ENCODE measurements at places on chromosomes 13 and 19. TPM values are rescaled to one million over a fixed set of nuclear protein-coding genes. Genes with fewer than 3 reads are reported as not detected.

KLK2 gene
- not detected for total RNA-seq

ASF1B gene
- total RNA-seq, result 1.3 TPM

WASF3 gene
- total RNA-seq, result 19.9 TPM

MRPL57 gene
- 29.0 TPM for total RNA-seq

HSD11B1L gene
- total RNA-seq, result 21.8 TPM

SLC7A10 gene
- not detected for total RNA-seq

LATS2 gene
- 49.8 TPM for total RNA-seq

CEACAM8 gene
- total RNA-seq, result not detected

GRCh38 chr19:17687141-17687856 is 855 bp downstream of the UNC13A start:
- peaks cover 16% of the 10 kb centered on the region for H3K4me1 ChIP-seq
- no peaks in the 10 kb centered on the region for H3K36me3 ChIP-seq
- no peak overlapping the region for H3K27ac ChIP-seq

GRCh38 chr19:48833977-48834376 is 2.3 kb downstream of the HSD17B14 start:
- H3K27ac ChIP-seq, result no peak overlapping the region
- H3K4me3 ChIP-seq, result no peak overlapping the region
- peaks cover 27% of the 10 kb centered on the region for H3K4me1 ChIP-seq
- no peak for DNase-seq
- peaks cover 42% of the 10 kb centered on the region for H3K36me3 ChIP-seq

DNA sequence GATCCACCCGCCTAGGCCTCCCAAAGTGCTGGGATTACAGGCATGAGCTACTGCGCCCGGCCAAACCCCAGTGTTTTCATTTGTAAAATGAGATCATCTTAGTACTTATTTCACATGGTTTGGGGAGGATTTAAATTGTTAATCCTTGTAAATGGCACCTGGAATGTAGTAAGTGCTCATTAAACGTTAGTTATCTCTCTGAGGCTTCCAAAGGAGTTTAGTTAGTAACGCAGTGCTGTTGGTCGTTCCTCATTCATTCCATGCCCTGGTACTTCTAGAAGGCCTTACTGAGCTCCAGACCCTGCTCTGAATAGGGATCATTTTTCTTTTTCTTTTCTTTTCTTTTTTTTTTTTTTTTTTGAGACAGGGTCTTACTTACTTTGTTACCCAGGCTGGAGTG is 5.2 kb downstream of the CPT1C start:
- H3K27ac ChIP-seq, result no peak overlapping the region
- H3K4me1 ChIP-seq, result peaks cover 2% of the 10 kb centered on the region
- H3K36me3 ChIP-seq, result no peaks in the 10 kb centered on the region

- peaks cover 69% of the 10 kb centered on the region for H3K4me1 ChIP-seq
- peaks cover 93% of the 10 kb centered on the region for H3K27me3 ChIP-seq
- peak overlapping the region; percentile 41 for H3K4me3 ChIP-seq
- no peak for DNase-seq
- H3K27ac ChIP-seq, result no peak overlapping the region
Observed at GRCh38 chr13:27919659-27919933, 204 bp upstream of the PDX1 start.

GRCh38 chr19:1220976-1221903 is 15.7 kb downstream of the STK11 start:
- DNase-seq, result no peak
- no peaks in the 10 kb centered on the region for H3K27me3 ChIP-seq
- H3K27ac ChIP-seq, result peak overlapping the region; percentile 32
- no peak overlapping the region for H3K4me3 ChIP-seq
- H3K4me1 ChIP-seq, result peaks cover 68% of the 10 kb centered on the region

DNA sequence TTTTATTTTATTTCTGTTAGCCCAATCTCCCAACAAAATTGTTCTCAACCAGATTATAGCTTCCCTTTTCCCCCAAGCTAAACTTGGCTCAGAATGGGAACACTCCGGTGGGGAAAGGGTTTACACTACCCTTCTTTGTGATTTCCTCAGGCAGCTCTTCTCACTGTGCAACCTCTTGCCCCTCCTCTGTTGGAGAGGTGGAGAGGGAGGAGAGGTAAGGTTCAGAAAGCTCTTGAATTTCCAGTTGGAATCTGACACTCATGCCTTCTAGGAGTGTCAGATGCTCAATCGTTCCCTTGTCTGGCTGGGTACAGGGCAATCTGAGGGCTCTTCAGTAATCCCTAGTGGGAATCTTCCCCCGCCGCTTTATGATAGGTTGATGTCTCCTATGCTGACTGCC is 486.1 kb upstream of the KLF12 start:
- no peaks in the 10 kb centered on the region for H3K36me3 ChIP-seq
- no peak overlapping the region for H3K27ac ChIP-seq
- no peaks in the 10 kb centered on the region for H3K27me3 ChIP-seq
- no peak overlapping the region for H3K4me3 ChIP-seq

DNA sequence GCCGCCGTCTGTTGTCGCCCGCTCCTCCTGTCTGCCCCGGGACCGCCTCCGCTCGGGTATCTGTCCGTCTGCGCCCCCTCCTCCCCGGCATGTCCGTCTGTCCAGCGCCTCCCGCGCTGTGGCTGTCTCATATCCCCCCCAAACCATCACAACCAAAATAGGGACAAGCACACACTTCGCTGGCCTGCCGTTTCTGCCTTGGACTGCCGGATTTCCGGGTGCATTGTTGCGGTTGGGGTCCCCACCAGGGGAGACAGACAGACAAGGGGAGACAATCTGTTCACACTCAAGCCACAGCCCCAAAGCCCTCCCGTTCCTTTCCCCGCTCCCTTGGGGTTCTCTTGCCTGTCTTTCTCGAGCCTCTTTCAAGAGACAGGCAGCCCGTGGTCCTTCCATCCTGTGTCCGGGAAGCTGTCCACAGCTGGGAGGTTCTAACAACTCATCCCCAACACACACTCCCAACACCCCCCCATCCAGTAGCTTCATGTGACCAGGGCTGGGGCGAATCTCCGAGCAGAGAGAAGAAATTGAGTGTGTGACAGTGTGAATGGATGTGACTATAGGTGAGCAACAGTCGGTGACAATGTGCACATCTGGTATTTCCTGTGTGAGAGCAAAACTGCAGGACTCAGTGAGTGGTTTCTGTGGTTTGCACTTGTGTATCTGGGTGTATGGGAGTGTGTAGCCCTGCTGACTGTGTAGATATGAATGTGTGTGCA is 16.5 kb upstream of the FOSB start:
- peaks cover 52% of the 10 kb centered on the region for H3K4me1 ChIP-seq
- DNase-seq, result no peak
- H3K27ac ChIP-seq, result peak overlapping the region; percentile 85
- no peaks in the 10 kb centered on the region for H3K27me3 ChIP-seq
- no peaks in the 10 kb centered on the region for H3K36me3 ChIP-seq
- peak overlapping the region; percentile 84 for H3K4me3 ChIP-seq

DNA sequence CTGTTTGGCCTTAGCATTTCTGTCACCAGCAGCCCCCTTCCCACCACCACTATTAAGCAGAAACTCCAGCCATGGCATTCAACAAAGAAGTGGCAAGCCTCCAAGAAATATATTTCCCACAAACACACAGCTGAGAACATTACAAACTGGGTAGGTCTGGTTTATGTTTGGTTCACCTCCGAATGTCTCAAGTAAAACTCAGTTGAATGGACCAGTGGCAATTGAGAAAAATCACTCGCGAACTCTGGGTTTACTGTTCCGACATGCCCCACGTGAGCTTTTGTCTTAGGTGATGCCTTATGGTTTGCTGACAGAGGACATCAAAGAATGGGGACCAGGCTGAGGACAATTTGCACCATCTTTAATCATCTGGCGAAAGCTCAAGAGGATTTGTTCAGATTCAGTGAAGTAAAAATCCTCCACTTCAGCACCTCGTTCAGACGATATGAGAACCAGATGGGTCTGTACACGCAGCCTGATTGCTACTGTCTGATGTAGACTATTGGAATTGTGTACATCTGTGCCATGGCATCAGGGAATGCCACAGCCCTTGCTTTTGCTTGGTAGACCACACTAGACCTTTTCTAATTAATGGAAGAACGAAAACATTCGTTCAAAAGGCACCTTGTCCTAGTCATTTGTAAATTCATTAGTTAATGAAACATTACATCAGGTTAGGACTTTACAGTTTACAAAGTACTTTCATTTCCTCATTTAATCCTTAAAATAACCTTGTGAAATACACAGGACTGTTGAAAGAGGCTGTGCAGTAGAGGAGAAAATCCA is 59.4 kb downstream of the SLC10A2 start:
- H3K27me3 ChIP-seq, result no peaks in the 10 kb centered on the region
- no peaks in the 10 kb centered on the region for H3K36me3 ChIP-seq
- no peak for DNase-seq
- no peak overlapping the region for H3K4me3 ChIP-seq

DNA sequence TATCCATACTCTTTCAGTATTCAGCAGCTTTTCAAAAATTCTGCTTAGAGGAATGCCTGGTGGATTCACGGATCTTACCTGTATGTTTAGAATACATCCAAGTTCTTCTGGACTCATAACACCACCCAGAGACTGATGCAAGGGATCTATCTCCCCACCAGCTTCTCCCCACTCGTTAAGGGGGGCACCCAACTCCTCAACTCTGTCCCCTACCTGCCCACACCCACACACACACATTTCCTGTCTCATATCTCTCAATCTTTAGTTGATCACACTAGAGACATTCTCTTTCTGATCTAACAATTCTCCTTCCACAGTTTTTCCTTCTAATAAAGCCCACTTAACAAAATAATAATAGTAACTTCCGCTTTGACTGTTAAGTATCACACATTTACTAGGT is 110.1 kb downstream of the DLEU7 start:
- H3K36me3 ChIP-seq, result no peaks in the 10 kb centered on the region
- no peaks in the 10 kb centered on the region for H3K27me3 ChIP-seq
- no peak overlapping the region for H3K27ac ChIP-seq
- no peak for DNase-seq

DNA sequence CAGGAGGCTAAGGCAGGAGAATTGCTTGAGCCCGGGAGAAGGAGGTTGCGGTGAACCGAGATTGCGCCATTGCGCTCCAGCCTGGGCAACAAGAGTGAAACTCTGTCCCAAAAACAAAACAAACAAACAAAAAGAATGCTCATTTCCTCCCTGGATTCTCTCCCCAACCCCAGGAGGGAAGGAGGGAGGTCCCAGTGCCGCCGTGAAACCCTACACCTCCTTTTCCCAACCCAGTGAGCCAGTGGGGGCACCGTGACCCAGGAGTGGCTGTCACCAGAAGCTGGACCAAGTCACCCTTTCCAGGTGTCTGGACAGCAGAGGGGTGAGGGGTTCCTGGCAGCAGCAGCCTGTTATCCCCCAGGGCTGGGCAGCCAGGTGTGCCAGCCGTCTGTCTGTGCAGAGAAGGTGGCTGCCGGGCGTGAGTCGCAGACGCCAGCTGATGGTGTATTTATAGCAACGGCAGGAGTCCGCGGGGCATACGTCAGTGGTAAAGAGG is 23.5 kb downstream of the NFIC start:
- peak overlapping the region; percentile 22 for H3K4me3 ChIP-seq
- H3K4me1 ChIP-seq, result peaks cover 99% of the 10 kb centered on the region
- no peaks in the 10 kb centered on the region for H3K27me3 ChIP-seq
- H3K36me3 ChIP-seq, result peaks cover 55% of the 10 kb centered on the region

DNA sequence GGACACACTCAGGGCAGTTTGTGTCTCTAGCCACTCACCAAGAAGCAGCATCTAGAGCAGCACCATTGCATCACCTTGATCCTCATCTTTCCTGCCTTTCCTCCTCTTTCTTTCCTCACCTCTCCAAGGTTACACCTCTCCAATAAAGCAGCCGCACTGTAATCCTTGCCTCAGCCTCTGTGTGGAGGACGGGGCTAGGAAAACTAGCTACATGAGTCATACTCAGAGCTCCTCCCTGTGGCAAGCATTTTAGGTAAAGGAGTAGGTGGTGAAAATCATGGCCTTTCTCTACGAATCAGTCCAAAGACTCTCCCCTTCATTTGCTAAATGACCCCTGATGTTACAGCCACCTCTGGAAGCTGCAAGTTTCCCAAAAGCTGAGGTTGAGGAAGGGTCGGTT is 108.9 kb downstream of the DNAJC15 start:
- H3K36me3 ChIP-seq, result no peaks in the 10 kb centered on the region
- no peak for DNase-seq
- H3K4me3 ChIP-seq, result no peak overlapping the region
- H3K27ac ChIP-seq, result no peak overlapping the region

DNA sequence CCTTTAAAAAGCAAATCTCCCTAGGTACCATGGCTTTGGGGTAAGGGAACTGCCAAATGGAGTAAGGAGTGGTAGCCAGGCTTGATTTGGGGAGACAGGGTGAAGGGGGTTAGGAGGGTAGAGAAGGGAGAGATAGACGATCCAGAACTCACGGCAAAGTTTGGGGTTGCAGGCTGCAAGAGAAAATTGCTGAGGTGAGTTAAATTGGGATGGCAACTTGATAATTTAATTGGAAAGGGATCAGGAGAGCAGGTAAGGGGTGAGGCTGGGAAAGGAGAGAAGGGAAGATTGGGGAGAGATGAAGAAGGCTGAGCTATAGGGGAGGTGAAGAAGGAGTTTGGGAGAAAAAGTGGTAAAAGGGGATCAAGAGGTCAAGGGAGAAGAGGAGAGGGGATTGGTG is 4.0 kb downstream of the IZUMO2 start:
- no peaks in the 10 kb centered on the region for H3K27me3 ChIP-seq
- DNase-seq, result no peak
- no peak overlapping the region for H3K4me3 ChIP-seq
- no peaks in the 10 kb centered on the region for H3K36me3 ChIP-seq
- H3K27ac ChIP-seq, result no peak overlapping the region
